ENCODE measurements at places on chromosomes 16 and 17. TPM values are rescaled to one million over a fixed set of nuclear protein-coding genes. Genes with fewer than 3 reads are reported as not detected.

GRCh38 chr17:33696102-33696501 is 403.0 kb upstream of the ASIC2 start:
- H3K36me3 ChIP-seq = no peaks in the 10 kb centered on the region
- H3K27ac ChIP-seq = no peak overlapping the region
- H3K27me3 ChIP-seq = peaks cover 58% of the 10 kb centered on the region
- H3K4me1 ChIP-seq = no peaks in the 10 kb centered on the region
- H3K4me3 ChIP-seq = no peak overlapping the region

ABCA9 gene
- total RNA-seq = 0.08 TPM

MAF gene
- 139 TPM for total RNA-seq

IRX5 gene
- 0.15 TPM for total RNA-seq

GRCh38 chr17:69254187-69254586 is 25.6 kb upstream of the ABCA10 start:
- H3K27ac ChIP-seq = no peak overlapping the region
- peaks cover 8% of the 10 kb centered on the region for H3K36me3 ChIP-seq
- H3K27me3 ChIP-seq = no peaks in the 10 kb centered on the region
- H3K4me1 ChIP-seq = peaks cover 6% of the 10 kb centered on the region
- H3K4me3 ChIP-seq = no peak overlapping the region

- no peaks in the 10 kb centered on the region for H3K27me3 ChIP-seq
- no peaks in the 10 kb centered on the region for H3K4me1 ChIP-seq
- no peaks in the 10 kb centered on the region for H3K36me3 ChIP-seq
- no peak for DNase-seq
- H3K27ac ChIP-seq = no peak overlapping the region
Measured at GRCh38 chr16:9503251-9503984, 412.0 kb downstream of the HAPSTR1 start.
